Esophagus muscularis mucosa (tissue), 4 donors: ENCODE measurements at places on chromosomes 1 and 21. TPM values are rescaled to one million over a fixed set of nuclear protein-coding genes. Genes with fewer than 3 reads are reported as not detected.

DNA sequence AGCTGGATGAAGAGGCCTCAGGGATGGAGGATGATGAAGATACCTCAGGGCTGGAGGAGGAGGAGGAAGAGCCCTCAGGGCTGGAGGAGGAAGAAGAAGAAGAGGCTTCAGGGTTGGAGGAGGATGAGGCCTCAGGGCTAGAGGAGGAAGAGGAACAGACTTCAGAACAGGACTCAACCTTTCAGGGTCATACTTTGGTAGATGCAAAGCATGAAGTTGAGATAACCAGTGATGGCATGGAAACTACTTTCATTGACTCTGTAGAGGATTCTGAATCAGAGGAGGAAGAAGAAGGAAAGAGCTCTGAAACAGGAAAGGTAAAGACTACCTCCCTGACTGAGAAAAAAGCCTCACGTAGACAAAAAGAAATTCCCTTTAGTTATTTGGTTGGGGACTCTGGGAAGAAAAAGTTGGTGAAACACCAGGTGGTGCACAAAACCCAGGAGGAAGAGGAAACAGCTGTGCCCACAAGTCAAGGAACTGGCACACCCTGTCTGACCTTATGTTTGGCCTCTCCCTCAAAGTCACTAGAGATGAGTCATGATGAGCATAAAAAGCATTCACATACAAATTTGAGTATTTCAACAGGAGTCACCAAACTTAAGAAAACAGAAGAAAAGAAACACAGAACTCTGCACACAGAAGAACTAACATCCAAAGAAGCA lies 15.4 kb downstream of the L1TD1 start:
- no peaks in the 10 kb centered on the region for H3K27me3 ChIP-seq
- no peak for DNase-seq
- no peak overlapping the region for H3K4me3 ChIP-seq

- peaks cover 36% of the 10 kb centered on the region for H3K4me1 ChIP-seq
- H3K27me3 ChIP-seq: no peaks in the 10 kb centered on the region
- no peaks in the 10 kb centered on the region for H3K36me3 ChIP-seq
- peak overlapping the region; percentile 99 for H3K27ac ChIP-seq
Observed at GRCh38 chr21:44013380-44014088, 1.4 kb downstream of the TRAPPC10 start.

Gene MPL
- 0.13 TPM for total RNA-seq

- H3K4me1 ChIP-seq: peaks cover 7% of the 10 kb centered on the region
- no peaks in the 10 kb centered on the region for H3K27me3 ChIP-seq
- H3K4me3 ChIP-seq: no peak overlapping the region
- no peaks in the 10 kb centered on the region for H3K36me3 ChIP-seq
- no peak for DNase-seq
- no peak overlapping the region for H3K27ac ChIP-seq
Observed at GRCh38 chr1:35864813-35865212, 18.2 kb upstream of the AGO1 start.

Gene OPRD1
- total RNA-seq: 0.13 TPM

DNA sequence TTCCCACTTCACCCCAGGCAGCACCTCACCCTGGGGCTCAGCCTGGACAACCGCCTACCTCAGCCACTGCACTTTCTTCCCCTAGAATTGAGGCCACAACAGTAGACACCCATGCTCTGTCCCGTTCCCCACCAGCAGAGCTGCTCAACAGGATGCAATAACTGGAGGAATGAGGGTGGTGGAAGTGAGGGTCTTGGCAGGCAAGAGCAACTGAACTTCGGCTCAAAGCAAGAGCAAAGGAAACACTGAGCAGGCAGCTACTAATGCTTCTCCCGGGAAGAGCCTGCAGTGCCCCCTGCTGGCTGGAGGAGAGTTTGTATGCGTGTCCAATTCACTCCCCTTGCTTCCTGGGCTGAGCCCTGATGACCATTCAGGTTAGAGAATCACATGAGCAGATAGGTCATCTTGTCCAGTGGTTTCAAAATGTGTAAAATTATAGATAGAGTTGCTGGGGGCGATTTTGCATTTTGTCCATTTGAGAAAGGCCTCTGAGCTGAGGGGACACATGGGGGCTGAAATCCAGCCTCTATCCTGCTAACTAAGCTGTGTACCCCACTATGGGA lies 13.9 kb downstream of the NT5C1A start:
- no peaks in the 10 kb centered on the region for H3K27me3 ChIP-seq
- H3K27ac ChIP-seq: no peak overlapping the region
- DNase-seq: no peak
- no peaks in the 10 kb centered on the region for H3K4me1 ChIP-seq
- no peak overlapping the region for H3K4me3 ChIP-seq

Gene RGS8
- 0.17 TPM for total RNA-seq

Gene FCER1G
- total RNA-seq: 44.6 TPM

Gene PPP1R15B
- total RNA-seq: 47.8 TPM

Gene PSMA5
- total RNA-seq: 29.7 TPM

Gene TRIM33
- 28.0 TPM for total RNA-seq

- no peaks in the 10 kb centered on the region for H3K27me3 ChIP-seq
- H3K4me3 ChIP-seq: no peak overlapping the region
- H3K4me1 ChIP-seq: no peaks in the 10 kb centered on the region
- no peaks in the 10 kb centered on the region for H3K36me3 ChIP-seq
- no peak overlapping the region for H3K27ac ChIP-seq
Observed at GRCh38 chr1:58805716-58806571, 22.1 kb upstream of the JUN start.

DNA sequence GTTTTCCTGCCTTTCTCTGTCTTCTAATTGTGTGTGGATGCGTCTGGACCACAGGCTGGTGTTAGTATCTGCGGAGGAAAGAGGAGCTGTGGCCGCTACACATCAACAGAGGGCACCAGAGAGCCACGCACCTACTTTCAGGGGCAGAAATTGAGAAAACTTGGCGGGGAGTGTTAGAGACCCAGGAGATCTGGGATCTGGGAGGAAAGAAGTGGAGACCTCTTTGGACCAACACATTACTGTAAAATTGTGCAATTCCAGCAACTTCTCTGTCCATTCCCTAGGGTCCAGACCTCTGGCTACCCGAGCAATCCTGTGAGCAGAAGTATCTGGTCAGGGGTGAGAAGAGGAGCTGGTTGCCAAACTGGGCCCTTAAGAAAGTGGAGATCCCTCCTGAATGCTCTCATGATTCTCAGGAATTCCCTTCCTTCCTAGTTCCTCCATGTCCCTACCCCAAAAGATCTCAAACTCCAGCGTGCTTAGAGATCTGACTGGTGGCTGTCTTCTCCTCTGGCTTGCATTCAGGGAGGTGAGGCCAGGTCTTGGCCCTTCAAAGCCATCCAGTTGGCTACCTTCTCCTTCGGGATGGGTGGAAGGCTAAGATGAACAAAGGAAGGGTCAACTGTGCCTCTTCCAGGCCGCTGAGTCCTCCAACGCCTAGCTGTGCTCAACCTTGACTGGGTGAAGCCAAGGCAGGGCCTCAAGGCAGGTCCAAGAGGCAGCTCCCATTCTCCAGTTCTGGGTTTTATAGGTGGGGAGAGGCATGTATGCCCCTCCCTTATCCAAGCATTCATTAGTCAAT lies 1.2 kb upstream of the KIRREL1 start:
- peak overlapping the region; percentile 69 for H3K4me3 ChIP-seq
- H3K4me1 ChIP-seq: peaks cover 49% of the 10 kb centered on the region
- peak overlapping the region; percentile 85 for H3K27ac ChIP-seq
- DNase-seq: no peak
- no peaks in the 10 kb centered on the region for H3K27me3 ChIP-seq

Gene C1orf21
- 91.7 TPM for total RNA-seq

- H3K4me1 ChIP-seq: no peaks in the 10 kb centered on the region
- no peak overlapping the region for H3K27ac ChIP-seq
- no peak overlapping the region for H3K4me3 ChIP-seq
- H3K36me3 ChIP-seq: no peaks in the 10 kb centered on the region
- H3K27me3 ChIP-seq: no peaks in the 10 kb centered on the region
Observed at GRCh38 chr21:14452031-14452726, 69.2 kb upstream of the HSPA13 start.
